ENCODE measurements at places on chromosomes 5 and 9. TPM values are rescaled to one million over a fixed set of nuclear protein-coding genes. Genes with fewer than 3 reads are reported as not detected.

DNA sequence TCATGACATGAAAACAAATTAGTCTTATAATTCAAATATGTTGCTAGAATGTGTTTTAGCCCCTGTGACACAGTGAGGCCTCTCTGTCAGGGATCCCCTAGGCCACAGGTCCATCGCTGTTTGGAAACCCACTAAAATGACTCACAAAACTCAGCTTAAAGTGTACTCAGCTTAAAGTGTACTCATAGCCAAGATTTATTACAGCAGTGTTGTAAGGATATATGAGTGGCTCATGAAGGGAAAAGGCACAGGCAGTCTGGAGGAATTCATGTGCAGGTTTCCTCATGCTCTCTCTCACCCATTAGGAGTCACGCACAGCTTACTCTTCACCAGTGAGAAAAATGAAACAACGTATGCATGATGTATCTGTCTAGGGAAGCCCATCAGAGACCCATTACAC, 24.4 kb upstream of the TGFBI start:
- peak; percentile 66 for DNase-seq

- DNase-seq, result no peak
Observed at GRCh38 chr9:76114144-76114543, 223.7 kb downstream of the PCSK5 start.

GRCh38 chr5:154000703-154001102, 38.0 kb downstream of the FAM114A2 start:
- DNase-seq, result no peak

The NTRK2 gene
- 0.07 TPM for polyA plus RNA-seq

- DNase-seq, result no peak
Observed at GRCh38 chr5:38680094-38680825, 123.8 kb upstream of the LIFR start.

- peak; percentile 35 for DNase-seq
Observed at GRCh38 chr5:59724482-59725391, 168.8 kb downstream of the PDE4D start.
